ENCODE measurements at places on chromosomes 5 and 9.

GRCh38 chr5:72991394-72991793, 35.6 kb downstream of the FCHO2 start:
- H3K27ac ChIP-seq: no peak overlapping the region
- no peak overlapping the region for H3K4me3 ChIP-seq
- DNase-seq: no peak
- H3K27me3 ChIP-seq: peaks cover 19% of the 10 kb centered on the region

- no peak overlapping the region for H3K27ac ChIP-seq
- H3K27me3 ChIP-seq: no peaks in the 10 kb centered on the region
- no peak overlapping the region for H3K4me3 ChIP-seq
- H3K36me3 ChIP-seq: no peaks in the 10 kb centered on the region
- no peak for DNase-seq
These were observed 299.0 kb downstream of the TLR4 start for GRCh38 chr9:118003240-118003639.

- H3K4me3 ChIP-seq: no peak overlapping the region
- no peaks in the 10 kb centered on the region for H3K36me3 ChIP-seq
- H3K27me3 ChIP-seq: no peaks in the 10 kb centered on the region
These were observed 138.7 kb upstream of the NR3C1 start for GRCh38 chr5:143541943-143542797.

GRCh38 chr5:90641528-90641927, 82.9 kb downstream of the ADGRV1 start:
- H3K36me3 ChIP-seq: no peaks in the 10 kb centered on the region
- no peak overlapping the region for H3K4me3 ChIP-seq
- no peak for DNase-seq
- no peak overlapping the region for H3K27ac ChIP-seq

DNA sequence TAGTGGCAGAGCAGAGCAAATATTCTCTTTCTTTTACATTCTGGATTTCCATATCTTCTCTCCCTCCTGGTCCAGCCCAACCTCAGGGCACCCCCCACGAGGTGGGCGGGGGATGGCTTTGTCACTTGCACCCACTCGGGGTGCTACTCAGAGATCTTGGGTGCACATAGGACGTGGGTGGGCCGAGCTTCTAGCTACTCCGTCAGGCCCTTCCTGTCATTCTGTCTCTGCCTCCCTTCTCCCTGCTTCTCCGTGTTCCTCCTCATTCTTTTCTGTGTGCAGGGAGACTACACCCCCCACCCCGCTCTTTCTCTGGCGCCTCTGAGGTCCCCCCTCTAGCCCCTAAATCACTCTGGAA, 19.5 kb downstream of the PCDHGC5 start:
- no peak for DNase-seq
- no peak overlapping the region for H3K4me3 ChIP-seq

All from activated T-helper 1 cell treated with anti-CD3 and anti-CD28 coated beads, Interleukin-12 subunit alpha, Interleukin-12 subunit beta, Interleukin-2, Interleukin-4 antibody, amounts not matched to agents 30 ng/mL and 10 ng/mL and 1 ng/mL, durations not matched to agents 14 hours and 24 hours and 36 hours (primary cell).